ENCODE measurements at places on chromosomes 3 and 15.

DNA sequence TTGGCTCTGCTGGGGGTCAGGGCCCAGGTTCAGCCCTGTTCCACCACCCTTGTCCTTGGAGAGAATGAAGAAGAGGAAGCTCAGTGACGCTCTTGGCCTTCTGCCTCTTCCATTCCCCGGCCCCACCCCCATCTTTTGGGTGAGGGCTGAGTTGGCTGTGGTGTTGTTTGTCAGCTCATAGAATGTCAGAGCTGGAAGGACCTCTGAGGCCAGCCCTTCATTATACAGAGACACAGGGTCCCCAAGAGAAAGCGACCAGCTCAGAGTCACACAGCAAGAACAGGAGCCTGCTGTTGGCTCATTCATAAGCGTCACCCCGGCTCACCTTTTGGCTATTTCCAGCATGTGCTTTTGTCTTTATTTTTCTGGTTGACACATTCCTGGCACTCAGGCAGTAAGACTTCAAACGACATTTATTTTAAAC, 68.2 kb downstream of the AAGAB start:
- no peak for DNase-seq

- no peak for DNase-seq
Observed at GRCh38 chr15:86155551-86155950, 75.9 kb downstream of the AGBL1 start.

GRCh38 chr15:94253742-94254141, 22.4 kb downstream of the MCTP2 start:
- DNase-seq: no peak

- no peak for DNase-seq
Observed at GRCh38 chr15:76837474-76837873, 67.7 kb downstream of the SCAPER start.

GRCh38 chr3:175495331-175495730, 636.2 kb downstream of the NAALADL2 start:
- no peak for DNase-seq

DNA sequence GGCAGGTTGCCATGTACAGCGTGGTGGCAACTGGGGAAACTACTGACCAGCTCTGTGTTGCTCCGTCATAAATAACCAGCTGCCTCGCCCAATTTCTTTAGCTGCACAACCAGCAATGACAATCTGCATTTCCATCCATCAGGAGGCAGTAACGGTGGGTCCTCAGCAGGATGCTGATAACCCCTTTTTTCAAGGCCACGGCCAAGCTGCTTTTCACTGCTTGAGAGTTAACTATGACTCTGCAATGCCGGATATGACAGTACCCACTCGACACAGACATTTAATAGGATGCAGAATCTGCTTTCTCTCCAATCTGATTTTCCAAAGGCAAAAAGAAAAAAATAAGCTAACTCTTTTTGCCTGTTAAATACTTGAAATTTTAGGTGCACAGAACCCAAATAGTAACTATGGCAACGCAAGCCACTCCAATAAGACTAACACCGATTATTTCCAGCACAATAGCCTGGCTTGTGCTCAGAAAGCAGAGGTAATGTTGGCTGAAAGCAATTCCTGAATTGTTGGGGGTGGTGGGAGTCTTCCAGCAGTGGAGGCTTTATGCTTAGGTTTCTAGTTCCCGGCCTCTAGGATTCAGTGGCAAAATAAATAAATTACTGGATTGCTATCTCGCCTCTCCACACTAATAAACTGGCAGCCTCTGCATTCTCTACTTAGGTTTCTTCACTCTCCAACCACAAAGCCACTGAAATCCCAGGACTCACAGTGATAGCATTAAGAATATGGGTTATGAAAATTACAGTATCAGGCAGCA, 31.2 kb upstream of the SRGAP3 start:
- no peak for DNase-seq

- DNase-seq: no peak
Observed at GRCh38 chr15:66880380-66881155, 178.5 kb downstream of the SMAD6 start.

- DNase-seq: no peak
Observed at GRCh38 chr3:172931746-172932285, 181.3 kb downstream of the ECT2 start.

DNA sequence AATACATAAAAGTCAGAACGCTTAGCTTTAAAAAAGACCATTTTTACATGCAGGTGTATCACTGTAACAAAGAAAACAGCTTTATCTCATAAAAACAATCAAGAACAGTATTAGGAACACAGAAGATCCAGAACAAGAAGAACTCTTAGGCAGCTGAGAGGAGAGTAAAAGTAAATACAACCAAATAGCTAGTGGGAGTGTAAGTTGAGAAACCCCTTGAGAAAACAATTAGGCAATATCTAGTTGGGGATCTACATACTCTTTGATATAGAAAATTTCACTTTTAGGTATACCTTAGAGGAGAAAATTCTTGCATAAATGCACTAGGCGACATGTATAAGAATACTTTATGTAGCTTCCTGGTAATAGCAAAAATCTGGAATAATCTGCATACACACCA, 7.5 kb downstream of the TMF1 start:
- DNase-seq: no peak

- no peak for DNase-seq
Observed at GRCh38 chr3:23079976-23080375, 123.2 kb upstream of the UBE2E2 start.

DNA sequence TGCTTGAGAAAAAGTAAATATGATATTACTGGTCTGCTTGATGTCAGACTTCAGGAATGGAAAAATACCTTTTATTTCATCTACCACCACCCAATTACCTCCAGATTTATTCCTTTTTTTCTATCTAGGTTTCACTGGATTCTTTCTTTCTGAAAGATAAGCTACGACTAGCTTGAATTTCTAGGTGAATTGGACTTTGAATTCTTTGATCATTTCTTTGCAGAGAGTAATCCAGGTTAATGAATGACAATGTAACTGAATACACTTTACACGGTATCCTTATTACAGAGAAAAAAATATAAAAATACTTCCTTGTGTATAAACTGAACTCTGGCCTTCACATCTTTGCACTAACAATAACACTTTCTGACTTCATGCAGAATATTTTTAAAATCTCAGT, 59.5 kb upstream of the TRPC1 start:
- no peak for DNase-seq

GRCh38 chr3:63351159-63352007, 73.3 kb downstream of the SYNPR start:
- no peak for DNase-seq

GRCh38 chr15:92409521-92409920, 15.8 kb downstream of the ST8SIA2 start:
- DNase-seq: no peak

DNA sequence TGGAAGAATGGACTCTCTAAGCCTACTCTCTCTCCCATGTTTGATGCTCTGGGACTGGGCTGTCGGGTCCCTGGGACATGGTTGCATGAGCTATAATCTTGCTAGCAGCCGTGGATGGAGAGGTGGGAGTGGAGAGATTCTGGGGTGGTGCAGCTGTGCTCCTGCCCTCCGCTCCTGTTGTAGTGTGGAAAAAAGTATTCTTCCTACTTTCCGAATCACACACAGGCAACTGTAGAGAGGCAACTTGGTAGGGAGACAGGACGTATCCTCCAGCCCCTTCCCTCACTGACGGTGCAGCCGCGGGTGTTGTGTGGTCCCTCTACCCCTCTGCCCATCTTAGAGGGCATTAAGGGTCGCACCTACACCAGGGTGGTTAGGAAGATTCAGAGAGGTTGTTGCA, 281.4 kb upstream of the TLE3 start:
- no peak for DNase-seq

Data from activated CD4-positive, alpha-beta T cell treated with anti-CD3 and anti-CD28 coated beads for 24 hours (primary cell).